Left lobe of liver (tissue), 2 donors: ENCODE measurements at places on chromosomes 2 and 18. TPM values are rescaled to one million over a fixed set of nuclear protein-coding genes. Genes with fewer than 3 reads are reported as not detected.

ABCG8 gene
- 121 TPM for total RNA-seq

VIL1 gene
- total RNA-seq: 2.6 TPM

CD302 gene
- total RNA-seq: 98.8 TPM

ROCK2 gene
- total RNA-seq: 12.0 TPM

PLGLB2 gene
- 254 TPM for total RNA-seq

COL4A3 gene
- total RNA-seq: 0.55 TPM

PAX8 gene
- 0.65 TPM for total RNA-seq

POTEJ gene
- total RNA-seq: not detected

TP53I3 gene
- total RNA-seq: 8.0 TPM

ANKRD30BL gene
- not detected for total RNA-seq

AQP12B gene
- not detected for total RNA-seq

UNC80 gene
- not detected for total RNA-seq

HOXD3 gene
- not detected for total RNA-seq

UGT1A10 gene
- total RNA-seq: 0.45 TPM

MARS2 gene
- 5.6 TPM for total RNA-seq

SAG gene
- total RNA-seq: not detected

ANKRD29 gene
- 0.33 TPM for total RNA-seq

INHBB gene
- 6.3 TPM for total RNA-seq

RFX8 gene
- not detected for total RNA-seq

ANKRD30B gene
- not detected for total RNA-seq

IFIH1 gene
- 9.4 TPM for total RNA-seq

ACTG2 gene
- 2.8 TPM for total RNA-seq

KCNJ3 gene
- 0.78 TPM for total RNA-seq

IL36G gene
- 0.20 TPM for total RNA-seq

SPEG gene
- 1.5 TPM for total RNA-seq

ZEB2 gene
- total RNA-seq: 19.3 TPM

MATN3 gene
- 0.08 TPM for total RNA-seq

CROCC2 gene
- total RNA-seq: 0.05 TPM

C1QL2 gene
- not detected for total RNA-seq

KCNJ13 gene
- not detected for total RNA-seq

KCNK3 gene
- total RNA-seq: 0.43 TPM

LYG2 gene
- not detected for total RNA-seq

NRP2 gene
- 7.7 TPM for total RNA-seq

SCN2A gene
- total RNA-seq: 0.05 TPM

SP140 gene
- 1.2 TPM for total RNA-seq

HOXD1 gene
- total RNA-seq: not detected

CTNNA2 gene
- not detected for total RNA-seq

PDCD1 gene
- 0.18 TPM for total RNA-seq

ZNF519 gene
- 1.2 TPM for total RNA-seq

TMEM247 gene
- total RNA-seq: not detected

QPCT gene
- total RNA-seq: 0.65 TPM
